ENCODE measurements at places on chromosomes 6 and 20.

GRCh38 chr20:4961746-4962145 is 39.6 kb downstream of the SLC23A2 start:
- DNase-seq = no peak

- no peak for DNase-seq
These were observed 462.5 kb upstream of the AGPAT4 start for GRCh38 chr6:161736326-161736725.

GRCh38 chr20:45919542-45920399 is 7.8 kb upstream of the PLTP start:
- DNase-seq = no peak

DNA sequence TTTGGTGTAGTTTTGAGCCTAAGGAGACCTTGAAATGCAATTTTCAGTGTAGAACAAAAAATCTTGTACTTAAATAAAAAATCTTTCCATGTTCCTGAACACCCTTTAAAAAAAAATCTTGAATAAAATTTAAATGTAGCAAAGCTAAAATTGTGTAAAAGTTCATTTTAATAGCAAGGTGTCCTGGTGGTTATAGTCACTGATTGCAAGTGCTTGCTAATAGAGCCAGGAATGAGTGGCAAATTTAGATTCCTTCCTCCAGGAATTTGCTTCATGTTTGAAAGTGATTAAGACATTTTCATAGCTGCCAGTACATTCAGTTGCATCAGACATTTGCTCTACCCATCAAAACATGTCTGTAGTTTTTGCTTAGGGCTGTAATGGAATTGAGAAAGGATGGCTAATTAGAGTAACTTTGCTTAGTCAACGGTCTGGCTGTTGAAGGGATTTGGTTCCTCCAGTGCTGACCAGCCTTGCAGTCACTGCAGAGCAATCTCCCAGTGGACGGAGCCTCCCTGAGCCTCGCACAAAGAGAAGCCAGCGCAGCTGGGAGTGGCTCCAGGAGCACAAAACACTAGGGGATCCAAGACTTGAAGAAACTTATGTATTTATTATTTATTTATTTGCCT is 36.5 kb downstream of the AKAP12 start:
- DNase-seq = no peak

DNA sequence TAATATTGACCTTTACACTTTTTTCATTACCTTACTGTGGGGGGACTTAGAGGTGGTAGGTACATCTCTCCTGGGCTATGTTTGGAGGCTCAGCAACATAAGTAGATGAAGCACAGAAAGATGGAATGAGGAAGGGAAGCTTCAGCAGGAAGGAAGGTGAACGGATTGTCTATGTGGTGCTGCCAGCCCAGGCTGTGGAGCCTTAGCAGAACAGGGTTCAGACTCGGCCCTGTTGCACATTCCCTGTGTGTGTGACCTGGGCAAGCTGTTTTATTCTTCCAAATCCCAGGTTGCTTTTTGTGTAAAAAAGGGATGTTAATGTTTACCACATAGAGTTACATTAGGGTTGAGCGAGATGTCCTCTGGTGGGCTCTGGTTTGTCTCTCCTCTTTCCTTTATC is 41.2 kb downstream of the ANKS1A start:
- DNase-seq = no peak
